T-helper 2 cell treated with Interferon-gamma antibody and Interleukin-4, amounts not matched to agents 100 ng/mL and 5 ng/mL, for 36 hours (primary cell): ENCODE measurements at places on chromosomes 4 and X. TPM values are rescaled to one million over a fixed set of nuclear protein-coding genes. Genes with fewer than 3 reads are reported as not detected.

The DIPK2B gene
- total RNA-seq = not detected in 2 replicates

The EDA gene
- 0.25 and 0.93 TPM in 2 replicates for total RNA-seq

The MAGED4 gene
- total RNA-seq = not detected in 2 replicates

The SHROOM3 gene
- not detected in 2 replicates for total RNA-seq
